Daoy (cell line): ENCODE measurements at places on chromosomes 13 and 19. TPM values are rescaled to one million over a fixed set of nuclear protein-coding genes. Genes with fewer than 3 reads are reported as not detected.

GRCh38 chr13:95948656-95949055, 104.5 kb downstream of the UGGT2 start:
- DNase-seq = peak; percentile 12

DNA sequence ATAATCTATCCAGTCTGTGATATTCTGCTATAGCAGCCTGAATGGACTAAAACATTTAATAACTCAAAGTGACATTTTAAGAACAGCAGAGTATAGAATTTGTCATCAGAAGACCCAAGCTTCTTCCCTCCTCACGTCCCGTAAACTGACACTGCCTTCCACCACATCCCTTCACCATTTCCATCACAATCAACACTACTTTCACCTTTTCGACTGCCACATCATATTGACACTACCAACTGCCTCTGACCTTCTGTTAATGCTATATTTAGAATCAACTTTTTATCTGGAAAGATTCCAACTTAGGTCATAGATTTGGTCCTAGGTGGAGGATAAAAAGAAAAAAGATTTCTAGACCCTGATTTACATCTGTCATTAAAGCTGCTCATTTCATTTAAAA, 39.6 kb downstream of the STOML3 start:
- no peak for DNase-seq

GRCh38 chr13:33859691-33860303, 41.8 kb downstream of the RFC3 start:
- no peak for DNase-seq

DNA sequence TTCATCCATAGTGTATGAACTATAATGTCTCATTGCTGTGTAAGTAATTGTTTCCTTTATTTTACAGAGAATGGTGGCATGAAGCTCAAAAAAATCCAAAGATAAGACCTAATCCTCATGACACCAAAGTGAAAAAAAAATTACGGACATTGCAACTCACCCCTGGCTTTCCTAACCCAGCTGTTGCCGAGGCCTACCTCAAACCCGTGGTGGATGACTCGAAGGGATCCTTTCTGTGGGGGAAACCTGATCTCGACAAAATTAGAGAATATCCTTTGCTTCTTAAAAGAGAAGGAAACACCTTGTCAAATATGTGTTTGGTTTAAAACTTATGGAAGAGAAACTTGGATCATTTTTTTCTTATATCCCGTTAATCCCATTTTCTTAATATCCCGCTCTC, 26.3 kb downstream of the ERCC5 start:
- no peak for DNase-seq

DNA sequence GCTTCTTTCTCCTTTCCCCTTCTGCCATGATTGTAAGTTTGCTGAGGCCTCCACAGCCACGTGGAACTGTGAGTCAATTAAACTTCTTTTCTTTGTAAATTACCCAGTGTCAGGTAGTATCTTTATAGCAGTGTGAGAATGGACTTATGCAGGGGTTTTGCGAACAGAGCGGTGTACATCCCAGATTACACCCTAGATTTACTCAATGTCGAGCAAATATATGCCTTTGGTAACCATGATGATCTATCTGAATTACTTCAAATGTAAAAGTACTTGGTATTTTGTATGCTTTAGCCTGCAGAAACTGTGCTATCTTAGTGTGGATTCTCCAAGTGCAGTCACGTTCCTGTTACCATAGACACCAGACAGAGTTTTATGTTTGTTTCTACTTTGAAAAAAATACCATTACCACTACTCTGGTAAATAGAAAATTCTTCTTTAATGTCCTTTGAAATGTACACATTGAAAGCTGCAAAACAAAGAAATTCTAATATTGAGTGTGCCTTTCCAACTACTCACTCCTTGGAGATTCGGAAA, 510.4 kb upstream of the ARGLU1 start:
- DNase-seq = no peak

- DNase-seq = no peak
These were observed 153.1 kb downstream of the KDM4B start for GRCh38 chr19:5122121-5122400.

DNA sequence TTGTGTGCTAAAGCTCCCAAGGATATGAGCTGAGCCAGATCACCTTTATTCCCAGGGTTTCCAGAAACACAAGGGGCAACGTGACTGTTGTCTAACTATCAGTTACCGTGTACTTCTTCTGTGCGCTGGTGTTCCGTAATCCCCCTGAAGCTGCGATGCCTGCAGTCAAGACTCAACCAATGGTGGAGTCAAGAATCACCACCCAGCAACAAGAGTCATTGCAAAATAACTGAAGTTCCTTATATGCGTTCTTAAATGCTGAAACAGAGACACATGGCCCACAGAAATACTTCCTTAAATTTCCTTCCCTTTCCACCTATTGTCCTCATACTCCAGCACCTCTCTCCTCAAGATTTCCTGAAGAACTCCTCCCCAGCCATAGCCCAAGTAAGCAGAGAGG, 200.2 kb downstream of the KATNAL1 start:
- no peak for DNase-seq

DNA sequence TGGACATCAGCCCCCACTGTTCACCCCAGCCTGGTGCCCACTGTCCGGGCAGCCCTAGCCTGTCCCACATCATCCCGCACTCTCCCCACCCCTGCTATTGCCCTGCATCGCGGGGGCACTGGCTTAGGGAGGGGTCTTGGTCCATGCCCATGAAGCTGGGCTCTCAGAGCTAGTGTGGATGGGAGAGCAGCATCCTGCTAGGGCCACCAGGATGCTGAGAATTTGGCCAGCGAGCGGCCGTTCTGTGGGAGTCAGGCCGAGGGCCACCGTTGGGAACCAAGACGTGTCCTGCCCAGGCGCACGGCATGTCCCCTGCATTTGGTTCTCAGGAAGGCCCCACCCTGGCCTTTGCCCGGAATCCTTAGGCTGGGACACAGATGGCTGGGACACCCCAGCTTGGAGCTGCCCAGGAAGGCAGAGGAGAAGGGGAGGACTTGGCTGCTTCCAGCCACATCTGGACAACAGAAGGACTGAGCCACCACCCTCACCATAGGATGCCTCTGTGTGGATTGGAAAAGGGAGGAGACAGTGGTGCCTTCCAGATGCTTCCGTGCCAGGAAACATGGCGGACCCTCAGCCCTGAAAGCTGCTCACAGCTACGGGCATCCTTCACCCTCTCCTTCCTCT, 14.6 kb downstream of the ADGRE5 start:
- no peak for DNase-seq

GRCh38 chr19:51163257-51163656, 21.2 kb downstream of the SIGLEC7 start:
- no peak for DNase-seq

GRCh38 chr19:43467276-43467675, 1.9 kb upstream of the LYPD3 start:
- DNase-seq = no peak

- peak; percentile 12 for DNase-seq
These were observed 364.2 kb upstream of the SLC10A2 start for GRCh38 chr13:103430368-103430767.

DNA sequence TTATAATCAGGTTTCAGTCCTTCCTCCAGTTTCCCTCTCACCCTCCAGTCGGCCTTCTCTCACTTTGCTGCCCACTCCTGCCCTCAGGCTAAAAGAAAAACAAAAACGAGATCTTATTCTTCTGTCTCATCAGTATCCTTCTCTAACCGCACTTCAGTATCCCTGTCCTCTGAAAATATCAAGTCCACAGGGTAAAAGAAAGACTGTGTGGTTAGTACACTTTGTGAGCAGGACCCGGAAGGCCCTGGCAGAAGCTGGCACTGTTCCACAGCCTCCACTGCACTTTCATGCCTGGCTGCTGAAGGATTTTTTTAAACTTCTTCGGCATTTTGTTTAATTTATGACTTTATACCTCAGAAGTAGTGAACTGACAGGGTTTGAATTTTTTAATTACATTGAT, 51.8 kb downstream of the TM9SF2 start:
- DNase-seq = no peak

- no peak for DNase-seq
These were observed 16.9 kb upstream of the ZNF527 start for GRCh38 chr19:37353968-37354367.

- no peak for DNase-seq
These were observed 93.1 kb downstream of the WTIP start for GRCh38 chr19:34574704-34575103.

DNA sequence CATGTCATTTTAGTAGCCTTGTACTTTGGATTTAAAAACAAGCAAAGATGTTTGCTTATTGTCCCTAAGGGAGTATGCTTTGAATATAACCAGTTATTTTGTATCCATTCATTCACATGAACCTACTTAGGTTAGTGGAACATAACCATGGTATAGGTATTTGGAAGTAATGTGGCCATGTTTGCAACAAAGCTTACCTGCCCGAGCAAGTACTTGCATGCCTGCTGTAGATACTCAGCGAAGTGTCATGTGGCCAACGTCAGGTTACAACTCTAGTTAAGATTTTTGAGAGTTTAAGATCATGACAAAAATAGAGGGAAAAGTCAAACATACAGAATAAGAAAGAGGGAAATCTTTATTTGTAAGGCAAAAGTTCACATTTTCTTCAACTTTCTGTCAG, 57.2 kb downstream of the COG6 start:
- DNase-seq = no peak

GRCh38 chr13:80555796-80556678, 215.1 kb upstream of the SPRY2 start:
- DNase-seq = no peak

- DNase-seq = no peak
These were observed 25.8 kb downstream of the NALCN start for GRCh38 chr13:101390461-101390860.

GRCh38 chr13:62510906-62511655, 1095.4 kb upstream of the PCDH20 start:
- DNase-seq = no peak

GRCh38 chr19:53892301-53892980, 10.4 kb downstream of the PRKCG start:
- DNase-seq = no peak

- no peak for DNase-seq
These were observed 93.4 kb upstream of the EDNRB start for GRCh38 chr13:78012046-78012445.

- DNase-seq = no peak
These were observed at the start of gene HOOK2 for GRCh38 chr19:12774588-12775555. Gene HOOK2 (minus strand): TSS chr19:12775552. CDS start chr19:12775449, 103 bp downstream.

- no peak for DNase-seq
These were observed 3.3 kb upstream of the CDX2 start for GRCh38 chr13:27972478-27972820.

- DNase-seq = peak; percentile 64
These were observed at the start of gene PRMT1 for GRCh38 chr19:49677231-49677900. Gene PRMT1 (plus strand): TSS chr19:49677271. CDS start chr19:49677281, 10 bp downstream.

DNA sequence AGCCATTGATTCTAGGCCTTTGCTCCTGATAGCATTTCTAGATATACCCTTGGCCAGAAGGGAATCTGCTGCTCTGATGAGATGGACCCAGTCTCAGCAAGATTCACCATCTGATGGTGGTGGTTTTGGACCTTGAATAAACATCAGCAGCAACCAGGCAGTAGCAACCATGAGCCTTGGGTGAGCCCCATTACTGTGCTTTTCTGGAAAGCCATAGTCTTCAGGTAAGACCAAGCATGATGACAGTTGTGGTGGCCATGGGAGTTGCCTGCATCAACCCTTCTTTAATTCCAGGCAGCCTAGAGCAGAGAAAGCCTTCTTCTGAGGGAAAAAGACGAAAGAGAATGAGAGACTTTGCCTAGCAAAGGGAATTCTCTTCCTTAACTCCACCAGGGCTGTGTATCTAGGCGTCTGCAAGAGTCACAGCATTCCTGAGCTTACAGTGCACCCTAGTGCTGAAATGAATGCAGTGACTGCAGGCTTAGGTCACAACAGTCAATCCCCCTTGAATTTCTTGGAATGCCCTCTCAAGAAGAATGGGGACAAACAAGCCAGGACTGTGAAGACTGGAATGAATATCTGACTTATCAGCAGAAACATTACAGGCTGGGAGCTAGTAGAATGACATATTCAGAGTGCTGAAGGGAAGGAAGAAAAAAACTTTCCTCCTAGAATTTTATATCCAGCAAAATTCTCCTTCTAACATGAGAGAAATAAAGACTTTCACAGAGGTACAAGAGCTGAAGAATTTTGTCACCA, 942.4 kb upstream of the PCDH20 start:
- DNase-seq = peak; percentile 11

GRCh38 chr13:40438999-40439797, 227.2 kb downstream of the FOXO1 start:
- peak; percentile 19 for DNase-seq

DNA sequence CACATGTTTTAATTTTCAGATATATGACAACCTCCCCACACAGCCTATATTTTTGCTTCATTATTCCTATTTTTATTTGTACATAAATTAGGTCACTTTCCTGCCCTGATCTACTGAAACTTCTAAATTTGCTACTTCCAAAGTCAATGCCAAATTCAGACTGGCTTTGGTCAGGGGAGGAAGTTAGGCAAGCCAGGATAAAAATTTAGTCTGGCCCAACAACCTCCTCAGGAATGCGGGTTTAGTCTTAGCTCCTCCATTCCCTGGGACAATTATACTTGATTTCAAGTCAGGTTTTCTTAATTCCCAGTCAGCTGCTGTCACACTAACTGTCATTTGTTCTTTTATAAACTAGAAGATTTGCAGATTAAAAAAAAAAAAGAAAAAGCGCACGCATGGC, 84.3 kb downstream of the TM9SF2 start:
- DNase-seq = no peak

DNA sequence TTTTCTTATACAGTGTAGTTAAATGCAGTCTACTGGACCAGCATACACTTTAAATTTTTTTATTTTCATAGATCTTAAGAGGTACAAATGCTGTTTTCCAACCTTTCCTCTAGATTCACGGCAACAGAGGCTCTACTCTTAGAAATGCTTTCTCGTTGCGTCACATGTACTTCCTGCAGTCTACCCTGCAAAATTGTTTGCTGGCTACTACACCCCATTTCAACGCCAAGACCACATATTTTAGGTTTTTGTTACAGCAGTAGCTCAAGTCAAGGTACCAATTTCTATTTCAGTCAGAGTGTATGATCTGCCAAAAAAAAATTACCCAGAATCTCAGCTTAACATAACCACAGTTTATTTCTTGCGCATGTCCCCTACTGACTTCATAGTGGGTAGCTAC, 94.1 kb downstream of the TNFSF13B start:
- DNase-seq = no peak

GRCh38 chr19:38719761-38720558, 24.3 kb downstream of the CAPN12 start:
- no peak for DNase-seq

DNA sequence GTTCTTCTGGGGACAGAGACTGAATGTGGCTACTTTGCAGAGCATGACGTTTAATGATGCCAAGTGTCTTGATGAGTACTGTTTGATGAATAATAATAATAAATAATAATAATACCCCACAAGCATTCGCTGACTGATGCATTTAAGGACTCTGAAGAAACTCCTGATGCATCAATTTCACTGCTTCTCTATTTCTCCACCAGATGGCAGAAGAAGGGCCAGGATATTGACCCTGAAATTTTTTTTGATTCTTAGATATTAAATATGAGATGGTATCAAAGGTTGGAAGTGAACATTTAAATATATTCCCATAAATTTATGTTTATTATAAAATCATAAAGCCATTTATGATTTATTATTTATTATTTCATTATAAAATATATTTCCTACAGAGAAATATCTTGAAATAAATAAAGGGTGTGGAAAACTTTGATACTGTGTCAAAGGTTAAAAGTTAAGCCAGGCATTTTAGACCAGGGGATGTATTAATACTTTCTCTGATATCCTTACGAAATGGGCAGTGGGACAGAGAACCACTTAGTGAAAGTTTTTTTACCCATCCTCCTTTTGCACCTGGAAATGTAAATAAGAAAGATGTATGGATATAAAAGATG, 170.9 kb downstream of the LACC1 start:
- peak; percentile 9 for DNase-seq

Gene RFPL4A
- total RNA-seq = 64.2 and 89.1 TPM in 2 replicates

Gene KIR2DL3
- not detected in 2 replicates for total RNA-seq

Gene THSD1
- 2.7 and 4.0 TPM in 2 replicates for total RNA-seq

Gene PINLYP
- 0.11 and 0.12 TPM in 2 replicates for total RNA-seq

Gene JOSD2
- total RNA-seq = 17.6 and 26.2 TPM in 2 replicates

Gene KIR3DL1
- not detected in 2 replicates for total RNA-seq

Gene SLITRK1
- total RNA-seq = 0.11 TPM in 1 of 2 replicates, not detected in the other
